Stimulated activated CD8-positive, alpha-beta memory T cell treated with anti-CD3 and anti-CD28 coated beads, Interleukin-4, amount 100 ng/mL, for 1 hour (primary cell): ENCODE measurements at places on chromosomes 13 and 19.
A peak's percentile ranks its signal among the peaks of the same experiment; 100 is the strongest.

- no peak for DNase-seq
Measured at GRCh38 chr13:45238945-45239795, 38.3 kb upstream of the KCTD4 start.

- DNase-seq: no peak
Measured at GRCh38 chr13:77807431-77808135, 110.1 kb downstream of the SLAIN1 start.

DNA sequence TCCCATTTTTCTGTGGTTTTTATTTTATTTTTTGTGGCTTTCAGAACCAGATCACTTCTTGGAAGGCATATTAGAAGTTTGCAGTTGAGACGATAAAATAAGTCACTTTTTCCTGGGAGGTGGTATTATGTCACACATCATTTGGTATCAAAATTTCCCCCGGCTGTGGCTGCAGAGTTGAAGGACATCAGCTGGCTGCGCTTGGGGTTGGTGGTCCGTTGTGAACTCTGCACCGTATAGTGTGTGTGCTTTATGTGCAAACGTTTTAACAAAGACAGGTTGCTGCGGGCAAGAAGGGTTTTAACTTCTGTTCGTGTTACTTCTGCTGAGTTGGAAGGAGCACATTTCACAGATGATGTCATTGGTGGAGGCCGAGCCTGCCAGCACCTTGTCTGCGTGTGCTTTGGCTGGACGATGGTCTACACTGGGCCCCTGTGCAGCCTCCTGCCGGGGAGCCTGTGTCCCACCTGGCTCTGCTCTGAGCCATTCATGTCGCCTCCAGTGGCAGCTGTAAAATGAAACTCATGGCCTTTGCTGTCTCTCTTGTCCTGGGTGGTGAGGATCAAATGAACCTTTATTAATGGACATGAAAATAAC is 9.6 kb downstream of the ATP11A start:
- DNase-seq: no peak

- DNase-seq: no peak
Measured at GRCh38 chr19:44808463-44809371, at the start of gene BCAM. TSS of gene BCAM (plus strand) at chr19:44809103. CDS start at chr19:44809125, 22 bp downstream.

DNA sequence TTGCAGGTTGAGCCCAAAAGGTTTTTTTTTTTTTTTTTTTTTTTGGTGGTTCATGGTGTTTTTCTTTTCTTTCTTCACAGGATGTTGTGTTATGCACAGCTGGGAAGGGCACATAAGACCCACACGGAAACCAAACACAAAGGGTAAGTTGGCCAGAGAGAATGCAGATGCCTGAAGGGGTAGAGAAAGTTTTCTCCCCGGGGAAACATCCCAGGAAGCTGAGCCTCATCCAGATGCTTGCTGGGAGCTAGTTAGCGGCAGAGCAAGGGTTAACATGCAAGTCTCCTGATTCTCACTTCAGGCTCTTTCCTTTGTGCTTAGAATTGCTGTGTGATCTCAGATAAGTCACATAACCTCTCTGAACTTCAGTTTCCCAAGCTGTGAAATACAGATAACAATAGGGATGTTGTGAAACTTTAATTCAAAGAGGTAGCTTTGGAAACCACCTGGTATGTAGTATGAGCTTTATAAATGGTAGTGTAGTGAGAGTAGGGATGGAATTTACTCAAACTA is 3.1 kb downstream of the ADGRE1 start:
- DNase-seq: no peak

- DNase-seq: no peak
Measured at GRCh38 chr13:54226876-54227275, 1198.3 kb downstream of the OLFM4 start.

DNA sequence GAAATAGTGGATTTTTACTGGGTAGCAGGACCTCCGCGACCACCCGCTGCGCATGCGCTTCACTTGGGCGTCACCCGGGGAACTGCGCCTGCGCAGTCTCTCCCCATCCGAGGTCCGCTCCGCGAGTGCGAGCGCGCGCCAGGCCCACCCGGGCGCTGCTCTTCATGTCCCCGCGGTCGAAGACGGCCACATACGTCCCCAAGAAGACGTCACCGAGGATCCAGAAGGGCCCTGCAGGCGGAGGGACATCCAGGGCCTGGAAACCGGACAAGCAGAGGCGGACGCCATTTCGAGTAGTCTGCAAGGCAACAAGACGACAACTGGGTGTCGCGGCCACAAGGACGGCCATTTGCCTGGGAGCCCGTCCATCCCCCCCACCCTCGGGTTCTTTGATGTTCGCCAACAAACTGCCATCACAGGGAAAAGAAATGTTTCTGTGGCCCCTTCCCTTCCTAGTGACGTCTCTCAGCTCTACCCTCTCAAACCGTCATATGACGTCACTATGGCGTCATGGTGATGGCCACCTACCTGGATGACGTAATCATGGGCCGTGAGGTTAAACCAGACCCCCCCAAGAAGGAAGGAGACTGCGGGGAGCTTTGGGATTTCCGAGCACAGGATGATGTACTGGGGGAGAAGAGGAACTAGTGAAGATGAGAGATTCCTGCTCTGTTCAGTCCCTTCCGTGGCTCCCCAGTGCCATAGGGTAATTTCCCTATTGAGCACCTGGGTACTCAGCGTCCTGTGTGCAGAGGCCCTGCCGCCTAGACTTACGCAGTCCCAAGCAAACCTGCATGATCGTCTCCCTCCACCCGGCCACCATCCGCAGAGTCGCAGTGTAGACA is 6.7 kb downstream of the NAPSA start:
- DNase-seq: peak; percentile 72

GRCh38 chr13:88601949-88602348 is 930.8 kb downstream of the SLITRK5 start:
- no peak for DNase-seq

- no peak for DNase-seq
Measured at GRCh38 chr13:44135566-44135965, 238.1 kb upstream of the SERP2 start.

GRCh38 chr13:114338959-114339358 is 24.7 kb downstream of the CHAMP1 start:
- no peak for DNase-seq

DNA sequence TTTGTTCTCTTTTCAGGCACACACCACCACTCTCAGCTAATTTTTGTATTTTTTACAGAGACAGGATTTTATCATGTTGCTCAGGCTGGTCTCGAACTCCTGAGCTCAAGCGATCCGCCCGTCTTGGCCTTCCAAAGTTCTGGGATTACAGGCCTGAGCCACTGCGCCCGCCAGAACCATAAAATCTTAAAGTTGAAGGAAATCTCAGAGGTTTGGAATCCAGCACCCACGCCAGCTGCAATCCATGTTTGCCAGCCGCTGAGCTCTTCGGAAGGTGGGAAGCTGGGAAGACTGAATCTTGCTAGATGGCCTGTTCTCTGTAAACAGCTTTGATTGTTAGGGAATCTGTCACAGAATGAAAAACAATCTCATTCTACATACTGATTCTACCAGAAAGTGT is 38.5 kb downstream of the SPATA13 start:
- no peak for DNase-seq

GRCh38 chr13:50229960-50230661 is 214.9 kb downstream of the KCNRG start:
- no peak for DNase-seq

- no peak for DNase-seq
Measured at GRCh38 chr19:44621367-44621766, 8.0 kb downstream of the IGSF23 start.

GRCh38 chr13:44322928-44323327 is 50.7 kb upstream of the SERP2 start:
- DNase-seq: no peak

DNA sequence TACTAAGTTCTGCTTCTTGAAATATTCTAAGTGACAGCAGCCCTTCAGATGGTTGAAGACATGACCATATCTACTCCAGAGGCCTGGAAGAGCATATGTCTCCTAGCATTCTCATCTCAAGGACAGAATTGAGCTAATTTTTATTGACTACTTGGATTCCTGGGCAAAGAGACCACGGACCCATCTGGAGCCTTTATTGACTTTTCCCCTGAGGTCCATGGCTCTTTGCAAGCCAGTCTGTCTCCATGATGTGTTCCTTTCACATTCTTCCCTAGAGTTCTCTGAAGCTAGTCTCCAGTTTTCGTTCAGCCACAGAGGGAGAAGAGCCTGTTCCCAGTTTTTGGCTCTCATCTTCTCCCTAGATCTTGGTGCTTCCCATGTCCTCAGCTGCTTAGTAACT is 202.7 kb downstream of the PCCA start:
- no peak for DNase-seq

GRCh38 chr19:48821633-48822032 is 10.8 kb upstream of the BCAT2 start:
- no peak for DNase-seq

DNA sequence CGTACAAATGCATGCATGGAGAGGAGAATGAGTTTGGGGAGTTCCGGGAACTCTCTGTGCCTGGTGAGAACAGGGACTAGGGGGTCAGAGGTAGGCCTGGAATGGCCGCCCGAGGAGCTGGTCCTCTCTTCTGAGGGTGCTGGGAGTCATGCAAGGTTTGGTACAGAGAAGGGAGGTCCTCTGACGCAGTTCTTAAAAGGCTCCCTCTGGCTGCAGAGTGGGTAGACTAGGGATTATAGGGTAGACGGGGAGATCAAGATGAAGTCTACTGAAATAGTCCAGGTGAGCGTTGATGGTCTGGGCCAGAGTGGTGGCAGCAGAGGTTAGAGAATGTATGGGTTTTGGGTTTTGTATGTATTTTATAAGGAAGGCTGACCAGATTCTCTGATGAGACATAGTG is 796 bp downstream of the ZNF304 start:
- DNase-seq: no peak
